NCI-H2081 treated with DMSO at 0.1 percent for 48 hours (cell line): ENCODE measurements at places on chromosomes 3 and 15.
A peak's percentile ranks its signal among the peaks of the same experiment; 100 is the strongest.

DNA sequence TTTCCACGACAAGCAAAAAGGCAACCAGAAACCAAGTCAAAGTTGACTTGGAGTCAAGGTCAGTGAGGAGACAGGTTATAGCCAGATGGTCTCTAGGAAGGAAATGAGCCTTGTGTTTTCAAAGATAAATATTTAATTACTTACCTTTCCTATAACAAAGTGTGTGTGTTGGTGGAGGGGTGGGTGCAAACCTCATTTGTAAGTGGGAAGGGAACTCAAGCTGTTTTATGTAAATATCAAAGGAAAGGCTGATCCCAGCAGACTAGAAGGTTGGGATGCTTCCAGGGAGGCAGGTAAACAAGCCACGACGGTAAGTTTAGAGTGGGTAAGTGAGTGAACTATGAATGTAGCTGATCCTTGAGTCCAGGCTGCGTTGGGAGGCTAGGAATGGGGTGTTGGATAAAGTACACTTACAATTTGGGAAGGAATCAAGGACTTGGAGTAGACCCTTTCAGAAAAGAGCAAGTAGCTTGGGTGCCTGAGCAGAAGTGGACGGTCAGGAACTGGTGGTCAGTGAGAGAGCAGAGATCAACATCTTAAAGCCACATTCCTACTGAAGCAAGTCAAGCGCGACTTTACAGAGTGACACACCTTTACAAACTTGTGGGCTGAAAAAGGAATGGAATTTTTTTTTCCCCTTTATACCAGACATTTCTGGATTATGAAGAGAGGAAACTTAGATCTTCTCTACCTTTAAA is 82.0 kb upstream of the TBL1XR1 start:
- peak; percentile 82 for DNase-seq

DNA sequence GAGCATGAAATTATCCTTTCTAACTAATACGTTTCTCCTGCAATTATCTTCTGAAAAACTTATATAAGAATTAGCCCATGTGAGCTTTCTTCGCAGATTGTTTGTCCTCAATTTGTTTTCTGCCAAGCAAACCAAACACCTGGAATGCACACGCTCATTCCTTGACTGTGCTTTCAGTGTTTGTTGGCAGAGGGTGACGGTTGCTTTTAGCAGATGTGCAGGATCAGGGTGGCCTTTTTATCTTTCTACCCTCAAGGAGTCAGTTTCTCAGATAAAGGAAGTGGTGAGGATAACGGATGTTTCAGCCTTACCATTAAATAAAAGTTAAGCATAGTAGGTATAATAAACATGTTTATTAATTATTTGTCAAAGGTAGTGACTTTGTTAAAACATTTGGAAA is 15.2 kb downstream of the ARPP21 start:
- DNase-seq: no peak

DNA sequence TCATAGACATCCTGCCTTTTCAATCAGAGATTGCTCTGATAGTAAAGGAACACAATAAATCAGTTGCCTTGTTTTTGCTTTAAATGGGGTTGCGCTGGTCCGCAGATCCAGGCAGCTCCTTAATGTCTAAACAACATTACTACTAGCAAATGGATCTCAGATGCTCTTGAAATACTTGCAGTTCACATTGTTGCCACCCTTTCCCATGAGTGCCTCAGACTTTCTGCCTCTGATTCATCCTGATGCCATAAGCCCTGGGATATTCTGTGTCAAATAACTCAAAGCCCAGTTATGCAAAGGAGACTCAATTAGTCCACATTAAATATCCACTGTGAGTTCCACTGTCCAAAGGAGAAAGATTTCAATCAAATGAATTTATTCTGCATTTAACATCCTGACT is 196.7 kb downstream of the PLCH1 start:
- DNase-seq: no peak

DNA sequence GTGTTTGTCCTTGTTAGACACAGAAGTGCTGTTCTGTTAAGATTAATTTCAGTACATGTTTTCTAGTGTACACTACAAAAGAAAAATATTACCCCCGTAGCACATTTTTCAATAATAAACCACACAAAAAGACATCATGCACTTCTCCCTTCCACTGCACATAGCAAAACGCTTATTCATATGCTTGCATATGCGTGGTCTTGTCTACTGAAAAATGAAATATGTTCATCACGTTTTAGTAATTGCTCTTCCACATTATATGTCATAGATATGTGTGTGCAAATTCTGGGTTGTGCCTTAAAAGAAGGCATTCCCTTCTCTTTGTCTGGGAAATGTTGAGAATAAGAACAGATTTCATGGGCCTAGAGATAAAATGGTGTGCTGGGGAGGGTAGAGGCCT is 353.9 kb downstream of the NSUN3 start:
- DNase-seq: no peak

DNA sequence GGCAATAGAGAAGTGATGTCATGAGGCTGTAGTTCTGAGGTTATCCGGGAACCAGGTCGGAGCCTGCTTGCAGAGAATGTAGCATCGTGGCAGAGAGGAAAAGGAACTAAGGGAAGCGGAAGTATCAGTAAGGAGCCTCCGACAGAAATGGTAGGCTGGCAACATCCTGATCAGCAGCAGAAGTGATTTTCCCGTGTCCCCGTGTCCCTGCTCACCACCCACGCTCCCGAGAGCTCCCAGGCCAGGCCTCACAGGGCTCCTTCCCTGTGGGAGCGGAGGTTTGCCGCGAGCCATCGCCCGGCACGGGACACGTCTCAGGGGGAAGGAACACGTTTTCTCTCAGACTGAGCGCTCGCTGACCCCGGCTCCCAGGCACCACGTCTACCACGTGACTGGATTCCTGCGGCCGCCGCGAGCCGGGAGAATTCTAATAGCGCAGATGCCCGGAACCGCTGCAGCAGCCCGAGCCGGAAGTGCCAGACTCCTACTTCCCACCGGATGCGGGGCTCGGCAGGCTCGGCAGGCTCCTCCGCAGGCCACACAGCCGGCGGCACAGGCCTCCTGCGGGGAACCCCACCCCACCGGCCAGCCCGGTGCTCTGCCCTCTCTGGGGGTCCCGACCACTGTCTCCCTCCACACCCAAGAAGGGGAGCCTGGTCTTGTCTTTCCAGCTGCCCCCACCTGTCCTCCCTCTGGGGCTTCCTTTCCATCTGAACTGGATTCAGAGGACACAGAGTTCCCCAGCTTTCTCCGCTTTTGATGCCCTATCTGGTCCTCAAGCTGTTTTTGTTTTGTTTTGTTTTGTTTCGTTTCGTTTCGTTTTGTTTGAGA is 99.3 kb downstream of the BDH1 start:
- DNase-seq: no peak

DNA sequence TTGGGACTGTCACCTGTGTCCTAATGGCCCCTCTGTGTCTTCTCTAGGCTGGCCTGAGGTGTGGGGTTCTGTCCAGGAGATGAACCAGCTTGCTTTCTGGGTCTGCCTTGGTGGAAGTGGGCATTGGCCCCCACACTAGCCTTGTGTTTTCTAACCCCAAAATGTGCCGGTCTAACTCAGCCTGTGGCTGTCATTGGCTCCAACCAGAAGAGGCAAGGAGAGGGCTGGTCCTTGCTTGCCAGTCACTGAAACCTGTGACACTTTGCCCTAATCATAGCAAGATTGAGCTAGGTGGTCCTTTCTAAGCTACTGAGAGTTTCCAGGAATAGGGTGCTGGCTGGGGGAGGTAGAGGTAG is 2.2 kb downstream of the C15orf39 start:
- no peak for DNase-seq

DNA sequence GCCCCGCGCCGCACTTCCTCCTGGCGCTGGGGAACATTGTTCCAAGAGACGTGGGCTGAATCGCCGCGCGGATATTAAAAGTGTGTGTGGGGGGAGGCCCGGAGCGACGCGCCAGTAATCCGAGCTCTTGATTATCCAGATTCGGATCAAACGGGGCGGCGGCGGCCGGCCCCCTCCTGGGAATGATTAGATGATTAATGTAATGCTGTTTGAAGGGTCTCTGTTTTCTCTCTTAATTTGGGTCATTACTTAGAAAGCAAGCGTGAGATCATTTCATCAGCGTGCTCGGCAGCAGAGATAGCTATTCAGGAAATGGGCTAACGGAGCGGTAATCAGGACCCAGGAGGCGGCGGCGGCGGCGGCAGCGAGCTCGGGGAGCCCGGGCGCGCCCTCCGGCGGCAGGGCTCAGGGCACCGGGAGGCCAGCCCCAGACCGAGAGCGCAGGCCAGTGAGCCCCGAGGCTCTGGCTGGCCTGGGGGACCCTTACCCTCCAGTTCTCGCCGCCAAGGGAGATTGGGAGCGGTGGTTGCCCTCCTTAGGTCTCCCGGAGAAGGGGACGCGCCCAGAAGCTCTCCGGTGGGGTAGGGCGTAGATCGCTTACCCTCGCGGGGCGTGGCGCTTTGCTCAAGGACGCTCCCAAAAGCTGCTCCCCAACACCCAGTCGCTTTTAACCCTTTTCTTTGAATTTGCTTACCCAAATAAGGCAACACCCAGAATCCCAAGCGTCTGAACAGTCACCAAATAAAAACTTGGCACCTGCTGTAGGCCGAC is 4.5 kb downstream of the FEZF2 start:
- no peak for DNase-seq

GRCh38 chr3:127689266-127689860 is 16.6 kb downstream of the ABTB1 start:
- no peak for DNase-seq

- DNase-seq: no peak
Measured at GRCh38 chr15:83926116-83926515, 272.2 kb downstream of the ADAMTSL3 start.

- DNase-seq: no peak
Measured at GRCh38 chr3:50652709-50653108, 22.0 kb upstream of the DOCK3 start.

GRCh38 chr3:23806534-23807423 is 1.0 kb downstream of the UBE2E1 start:
- no peak for DNase-seq

- no peak for DNase-seq
Measured at GRCh38 chr3:72974956-72975355, 21.7 kb upstream of the PPP4R2 start.

GRCh38 chr3:55649554-55649953 is 162.4 kb upstream of the WNT5A start:
- no peak for DNase-seq
